ENCODE measurements at places on chromosomes 1 and 21.

DNA sequence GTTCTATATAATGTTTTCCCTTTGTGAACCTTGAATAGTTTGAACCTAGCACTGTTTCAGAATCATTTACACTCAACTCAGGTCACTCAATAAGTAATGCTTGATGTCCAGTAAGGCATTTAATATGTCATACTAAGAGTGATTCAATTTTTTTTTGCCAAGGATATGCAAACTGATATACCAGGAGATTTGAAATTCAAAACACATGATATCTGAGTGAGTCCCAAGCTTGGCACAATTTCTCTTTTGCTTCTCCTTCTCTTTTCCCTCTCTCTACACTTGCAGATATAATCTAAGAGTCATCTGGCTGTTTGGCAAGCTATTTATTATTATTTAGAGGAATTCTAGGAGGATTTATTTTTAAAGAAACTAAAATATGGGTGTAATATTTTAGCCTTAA is 61.6 kb upstream of the SPAG17 start:
- no peak for DNase-seq

DNA sequence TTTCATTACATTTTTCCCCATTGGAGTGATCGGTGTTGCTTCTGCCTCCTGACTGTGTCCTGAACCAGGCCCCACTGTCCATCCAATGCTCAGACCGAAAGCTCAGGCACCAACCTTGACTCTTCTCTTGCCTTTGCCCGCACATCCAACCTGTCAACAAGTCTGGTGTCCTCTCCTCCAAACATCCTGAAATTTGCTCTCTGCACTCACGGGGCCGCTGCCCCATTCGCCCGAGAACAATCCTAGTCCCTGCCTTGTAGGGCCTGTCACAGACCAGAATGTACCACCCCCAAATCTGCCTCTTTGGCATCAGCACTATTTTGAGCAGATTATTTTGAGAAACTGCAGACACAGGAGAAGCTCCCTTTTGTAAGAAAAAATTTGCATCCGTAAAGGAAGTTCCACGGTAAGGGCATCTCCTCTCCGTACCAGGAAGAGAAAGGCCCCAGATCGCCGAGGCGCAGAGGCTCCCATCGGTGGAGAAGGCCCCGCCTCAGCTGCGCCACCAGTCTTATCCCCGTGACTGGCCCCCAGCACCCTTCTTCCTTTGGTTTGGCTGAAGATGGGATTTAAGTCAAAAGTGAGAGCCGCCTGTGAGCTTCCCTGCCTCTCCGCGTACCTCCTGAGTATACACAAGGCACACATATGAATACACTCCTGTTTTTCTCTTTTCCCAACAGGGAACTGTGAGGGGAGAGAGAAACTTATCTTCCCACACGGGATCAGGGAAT is 7.1 kb downstream of the MORN1 start:
- DNase-seq, result no peak

DNA sequence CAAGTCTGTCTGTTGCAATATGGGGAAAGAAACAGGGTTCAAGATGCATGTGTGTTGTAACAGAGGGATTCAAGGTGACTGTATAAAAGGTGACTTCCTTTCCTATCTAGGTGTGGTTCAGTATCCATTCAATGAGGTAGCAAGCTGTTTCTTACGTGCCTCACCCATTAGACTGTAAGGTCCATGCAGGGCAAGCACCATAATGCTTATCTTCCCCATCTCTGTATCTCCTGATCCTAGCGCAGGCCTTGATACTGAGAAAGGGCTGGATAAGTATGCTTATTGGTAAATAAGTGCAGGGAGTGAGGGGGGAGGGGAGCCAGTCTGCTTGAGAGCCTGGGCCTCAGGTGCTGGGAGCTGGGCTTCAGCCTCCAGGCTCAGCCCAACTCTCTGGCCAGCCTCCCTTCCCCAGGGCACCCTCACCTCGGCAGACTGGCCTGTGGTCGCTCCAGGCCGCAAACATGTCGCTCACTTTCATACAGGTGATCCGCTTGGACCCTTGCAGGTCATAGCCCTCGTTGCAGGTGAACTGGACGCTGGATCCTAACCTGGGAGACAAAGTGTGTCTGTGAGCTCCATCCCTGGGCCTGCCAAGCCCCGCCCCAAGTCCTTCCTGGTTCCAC is 44.5 kb upstream of the HMGB4 start:
- DNase-seq, result no peak

DNA sequence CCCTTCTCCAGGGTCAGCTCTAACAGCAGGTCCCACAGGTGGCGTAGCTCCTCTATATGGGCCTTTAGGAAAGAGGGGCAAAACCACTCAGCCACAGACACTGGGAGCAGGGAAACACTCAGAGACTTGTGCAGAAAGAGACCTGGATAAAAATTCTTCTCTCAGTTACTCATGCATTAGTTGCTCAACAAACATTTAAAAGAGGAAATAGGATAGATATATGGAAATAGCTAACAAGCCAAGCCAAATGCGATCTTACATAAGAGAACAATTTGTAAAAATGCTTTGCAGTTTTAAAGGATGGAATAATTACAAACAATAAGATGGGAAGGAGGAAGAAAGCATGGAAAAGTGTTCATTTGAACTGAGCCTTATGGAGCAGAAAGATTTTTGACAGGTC is 4.9 kb downstream of the SPTA1 start:
- DNase-seq, result no peak

DNA sequence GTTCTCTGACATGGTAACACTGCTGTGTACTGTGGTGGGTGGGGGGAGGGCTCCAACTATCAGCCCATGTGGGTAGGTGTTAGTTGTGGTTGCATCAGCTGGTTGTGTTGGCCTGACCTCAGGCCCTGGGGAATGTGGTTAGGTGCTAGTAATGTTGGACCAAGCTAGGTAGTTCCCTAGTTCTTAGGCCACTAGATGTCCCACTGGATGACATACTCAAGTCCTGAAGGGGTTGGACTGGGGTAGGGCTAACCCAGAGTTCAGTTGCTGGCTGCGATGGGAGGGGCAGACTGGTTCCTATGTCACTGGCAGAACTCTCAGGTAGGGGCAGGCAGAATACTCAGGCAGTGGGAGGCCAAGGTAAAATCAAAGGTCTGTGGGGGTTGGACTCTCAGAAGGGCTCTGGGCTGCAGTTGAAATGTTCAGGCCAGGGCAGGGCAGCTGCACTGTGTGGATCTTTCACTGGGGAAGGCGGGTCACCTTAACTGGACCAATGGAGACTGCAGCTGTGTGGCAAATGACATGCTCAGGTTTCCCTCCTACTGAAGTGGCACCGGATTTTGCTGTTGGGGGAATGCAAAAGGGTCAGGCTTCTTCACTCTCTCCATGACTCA is 870.7 kb downstream of the LRRIQ3 start:
- DNase-seq, result no peak

DNA sequence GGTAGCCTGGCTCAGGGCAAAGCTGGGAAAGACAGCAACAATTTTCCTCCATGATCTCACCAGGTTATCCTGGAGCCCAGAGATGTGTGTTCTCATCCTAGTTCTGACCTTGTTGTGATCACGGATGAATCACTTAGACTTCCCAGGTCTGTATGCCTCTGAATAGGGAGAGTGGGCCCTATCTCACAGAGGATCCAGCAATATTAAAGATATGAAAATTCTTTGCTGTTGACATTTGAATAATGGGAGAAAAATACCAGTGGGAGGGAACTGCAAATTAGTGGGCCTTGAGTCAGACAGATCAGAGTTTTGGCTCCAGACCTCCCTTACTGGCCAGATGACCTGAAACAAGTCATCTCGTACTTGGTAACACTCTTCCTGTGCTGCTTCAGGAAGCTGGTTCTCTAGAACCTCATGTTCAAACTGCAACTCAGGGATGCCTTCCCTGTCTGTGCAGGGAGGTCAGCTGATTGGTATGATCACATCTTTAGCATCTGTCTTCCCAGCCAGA is 32.8 kb upstream of the RNF19B start:
- DNase-seq, result no peak

DNA sequence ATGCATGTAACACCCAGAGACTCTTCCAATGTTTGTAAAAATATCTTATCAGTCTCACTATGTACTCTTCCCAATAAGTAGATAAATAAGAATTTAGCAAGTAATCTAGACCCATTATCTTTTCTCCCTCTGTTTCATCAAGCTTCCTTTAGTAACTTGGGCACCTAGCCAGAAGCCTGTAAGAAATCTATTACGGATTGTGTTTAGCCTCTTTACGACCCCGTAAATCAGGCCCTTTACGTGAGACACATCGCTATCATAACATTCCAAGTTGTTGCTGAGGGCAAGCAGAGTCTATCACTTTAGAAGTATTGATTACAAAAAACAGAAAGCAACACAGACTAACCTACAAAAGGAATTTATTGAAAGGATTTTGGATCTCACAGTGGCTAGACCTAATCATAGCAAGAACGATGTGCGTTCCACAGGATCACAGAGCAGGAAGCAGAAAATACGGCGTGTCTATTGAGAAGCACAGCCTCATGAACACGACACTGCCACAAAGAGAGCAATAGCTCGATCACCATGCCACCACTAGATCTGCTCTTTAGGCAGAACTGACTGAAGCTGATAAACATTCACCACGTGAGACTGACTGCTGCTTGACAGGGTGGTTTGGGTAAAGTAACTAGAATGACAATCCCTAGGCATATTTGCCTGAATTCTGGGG is 922.1 kb downstream of the AMY1C start:
- DNase-seq, result no peak

DNA sequence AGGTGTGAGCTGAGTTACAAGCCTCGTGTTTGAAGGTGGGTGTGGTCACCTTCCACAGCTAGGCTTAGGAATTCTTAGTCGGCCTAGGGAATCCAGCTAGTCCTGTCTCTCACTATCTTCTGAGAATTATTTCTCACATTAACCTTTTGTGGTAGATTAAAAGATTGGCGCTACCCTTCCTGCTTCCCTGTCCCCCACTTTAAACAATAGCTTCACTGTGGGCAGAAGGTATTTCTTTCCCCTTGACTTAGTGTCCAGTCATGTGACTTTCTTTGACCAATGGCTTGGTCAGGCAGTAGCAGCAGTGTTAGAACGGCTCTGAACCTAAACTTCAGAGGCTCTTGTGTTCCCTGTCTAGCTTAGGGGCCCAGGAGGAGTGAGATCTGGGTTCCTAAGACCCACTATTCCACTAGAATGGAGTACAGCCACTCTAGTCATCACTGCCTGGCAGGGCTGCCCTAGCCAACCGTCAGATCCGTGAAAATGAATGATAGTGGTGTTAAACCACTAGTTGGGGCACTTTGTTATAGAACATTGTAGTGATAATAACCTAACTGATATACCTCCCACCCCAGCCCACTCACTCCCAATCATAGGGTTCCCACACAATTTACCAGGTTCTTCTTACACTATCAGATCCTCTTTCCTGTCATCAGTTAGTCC is 13.9 kb upstream of the C1orf141 start:
- no peak for DNase-seq

GRCh38 chr21:45499201-45499750 is 43.0 kb downstream of the SLC19A1 start:
- no peak for DNase-seq

GRCh38 chr1:192545896-192546521 is 29.6 kb upstream of the RGS1 start:
- no peak for DNase-seq

DNA sequence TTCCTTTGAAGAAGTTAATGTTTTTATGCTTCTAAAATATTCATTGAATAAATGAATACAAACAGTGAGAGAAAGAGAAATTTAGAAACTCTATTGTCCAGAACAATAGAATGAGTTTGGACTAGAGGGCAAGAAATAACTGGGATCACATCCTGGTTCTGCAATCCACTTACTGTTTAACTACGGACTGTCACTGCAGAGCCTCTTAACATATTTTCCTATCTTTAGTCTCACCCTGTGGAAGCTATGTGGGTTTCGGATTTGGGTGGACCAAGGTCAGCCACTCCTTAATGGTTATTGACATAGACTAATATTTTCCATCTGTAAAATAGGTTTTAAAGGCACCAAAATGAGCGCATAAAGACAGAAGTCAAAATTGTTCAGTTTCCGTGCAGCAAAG is 116.6 kb downstream of the UBE2U start:
- no peak for DNase-seq

DNA sequence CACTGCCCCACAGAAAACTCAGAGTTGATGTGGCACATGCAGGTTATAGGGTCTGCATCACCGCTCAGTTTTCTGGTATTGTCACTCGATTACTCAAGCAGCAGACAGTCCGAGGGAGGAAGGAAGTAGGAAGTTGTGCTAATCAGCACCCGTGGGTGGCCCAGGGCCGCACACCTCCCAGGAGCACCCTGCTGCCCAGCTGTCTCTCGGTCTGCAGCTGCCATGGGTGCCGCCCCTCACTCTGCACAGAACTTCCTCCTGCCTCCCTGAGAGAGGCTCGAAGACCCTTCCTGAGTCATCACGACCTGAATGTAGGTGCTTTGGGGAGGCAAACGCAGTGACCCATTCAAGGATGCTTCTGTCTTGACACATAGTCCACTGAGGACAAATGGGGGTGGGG is 4.2 kb upstream of the TFF3 start:
- no peak for DNase-seq

- DNase-seq, result no peak
Measured at GRCh38 chr1:180617774-180618395, 13.9 kb upstream of the XPR1 start.

Measured in AG04450 (cell line).